ENCODE measurements at places on chromosomes 16 and 17.

- no peak for DNase-seq
Observed at GRCh38 chr16:79801646-79802045, 201.1 kb upstream of the MAF start.

GRCh38 chr16:7086822-7087616 is 245.6 kb upstream of the RBFOX1 start:
- DNase-seq = no peak

- no peak for DNase-seq
Observed at GRCh38 chr16:57991551-57992059, 8.9 kb downstream of the ZNF319 start.

DNA sequence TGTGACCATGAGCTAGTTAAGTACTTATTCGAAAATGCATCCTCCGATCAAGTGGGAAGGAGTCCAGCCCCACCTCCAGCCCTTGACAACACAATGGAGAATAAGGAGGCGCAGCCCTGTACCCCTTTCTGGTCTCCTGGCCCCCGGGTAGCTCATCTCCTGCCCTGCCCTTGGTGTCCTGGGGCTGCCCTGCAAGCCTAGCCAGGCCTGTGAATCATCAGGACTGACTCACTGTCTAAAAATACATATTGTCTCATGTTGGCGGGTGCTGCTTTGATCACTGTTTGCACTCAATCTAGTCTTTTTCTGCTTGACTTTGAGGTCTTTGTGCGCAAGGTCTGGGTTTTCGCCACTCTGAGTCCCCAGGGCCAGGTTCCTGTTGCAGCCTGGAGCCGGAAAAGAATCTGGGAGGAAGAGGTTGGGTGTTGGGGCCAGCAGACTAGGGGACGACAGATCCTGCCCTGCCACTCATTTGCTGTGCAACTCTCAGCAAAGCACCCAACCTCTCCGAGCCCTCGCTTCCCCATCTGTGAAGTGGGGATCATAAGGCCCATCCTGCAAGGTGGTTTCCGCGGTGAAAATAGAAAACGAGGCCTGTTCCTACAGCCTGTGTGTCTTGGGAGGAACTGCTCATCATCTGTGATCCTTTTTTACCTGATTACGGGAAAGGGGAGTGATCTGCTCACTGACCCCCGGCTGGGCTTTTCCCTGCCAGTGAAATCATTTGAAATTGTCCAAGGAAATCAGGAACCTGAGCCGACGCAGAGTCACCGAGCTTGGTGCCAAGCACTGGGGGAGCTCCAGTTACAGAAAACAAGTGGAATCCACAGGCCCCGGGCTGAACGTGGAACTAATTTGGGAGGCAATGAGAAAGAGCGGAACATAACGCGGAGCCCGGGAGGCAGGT is 230.4 kb downstream of the PARN start:
- no peak for DNase-seq

- DNase-seq = no peak
Observed at GRCh38 chr16:12767897-12768296, 35.8 kb downstream of the CPPED1 start.

GRCh38 chr17:58046239-58047094 is 36.8 kb upstream of the DYNLL2 start:
- no peak for DNase-seq

GRCh38 chr16:2749936-2750335 is 2.5 kb upstream of the SRRM2 start:
- no peak for DNase-seq

DNA sequence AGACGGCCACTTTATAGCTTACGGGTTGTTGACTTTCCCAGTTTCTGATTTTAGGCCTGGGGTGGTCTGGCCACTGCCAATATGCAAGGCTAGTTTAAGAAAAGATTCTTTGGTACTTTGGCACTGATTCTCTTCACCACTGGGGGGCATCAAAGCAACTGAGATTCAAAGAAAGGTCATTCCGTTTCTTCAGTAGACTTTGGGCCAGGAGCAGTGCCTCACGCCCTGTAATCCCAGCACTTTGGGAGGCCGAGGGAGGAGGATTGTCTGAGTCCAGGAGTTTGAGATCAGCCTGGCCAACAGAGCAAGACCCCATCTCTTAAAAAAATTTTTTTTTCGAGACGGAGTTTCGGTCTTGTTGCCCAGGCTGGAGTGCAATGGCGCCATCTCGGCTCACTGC is 53.0 kb downstream of the RPA1 start:
- DNase-seq = peak; percentile 28

DNA sequence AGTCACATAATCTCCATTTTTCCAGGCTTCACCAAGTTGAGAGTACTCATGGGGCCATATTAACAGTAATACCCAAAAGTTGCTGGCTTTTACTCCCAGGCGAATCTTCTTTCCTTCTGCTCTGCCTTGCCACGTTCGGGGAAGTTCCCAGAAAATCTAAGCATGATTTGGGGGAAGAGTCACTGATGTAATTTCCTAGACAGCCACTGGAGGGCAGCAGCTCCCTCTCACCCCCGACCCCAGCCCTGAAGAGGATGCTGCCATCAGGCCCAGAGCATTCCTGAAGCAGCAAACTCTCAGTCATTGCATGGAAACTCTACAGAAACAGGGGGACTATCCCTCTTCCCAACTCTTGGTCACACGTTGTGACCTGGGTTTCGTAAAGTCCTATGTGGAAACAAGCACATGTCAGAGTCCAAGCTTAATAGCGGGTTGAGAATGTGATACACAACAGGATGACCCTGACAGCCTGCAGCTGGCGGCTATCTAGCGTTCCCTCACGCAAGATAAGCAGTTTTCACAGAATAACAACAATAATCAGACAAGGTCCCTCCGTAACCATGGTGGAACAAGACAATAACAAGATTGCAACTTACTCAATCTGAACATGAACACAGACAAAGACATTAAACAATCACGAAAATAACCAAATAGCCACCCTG is 43.8 kb upstream of the DHX40 start:
- peak; percentile 59 for DNase-seq

- peak; percentile 22 for DNase-seq
Observed at GRCh38 chr16:68737046-68737729, at the start of gene CDH1. Gene CDH1, plus strand, starts transcription at chr16:68737292. Its CDS starts 124 bp downstream, at chr16:68737416.

Measured in activated CD8-positive, alpha-beta memory T cell treated with anti-CD3 and anti-CD28 coated beads, Interleukin-2, amount 50 U/mL, for 4 hours (primary cell).